T-helper 9 cell (primary cell): ENCODE measurements at places on chromosomes 5 and 9.

GRCh38 chr5:132099076-132099748 is 25.6 kb downstream of the CSF2 start:
- DNase-seq = no peak

DNA sequence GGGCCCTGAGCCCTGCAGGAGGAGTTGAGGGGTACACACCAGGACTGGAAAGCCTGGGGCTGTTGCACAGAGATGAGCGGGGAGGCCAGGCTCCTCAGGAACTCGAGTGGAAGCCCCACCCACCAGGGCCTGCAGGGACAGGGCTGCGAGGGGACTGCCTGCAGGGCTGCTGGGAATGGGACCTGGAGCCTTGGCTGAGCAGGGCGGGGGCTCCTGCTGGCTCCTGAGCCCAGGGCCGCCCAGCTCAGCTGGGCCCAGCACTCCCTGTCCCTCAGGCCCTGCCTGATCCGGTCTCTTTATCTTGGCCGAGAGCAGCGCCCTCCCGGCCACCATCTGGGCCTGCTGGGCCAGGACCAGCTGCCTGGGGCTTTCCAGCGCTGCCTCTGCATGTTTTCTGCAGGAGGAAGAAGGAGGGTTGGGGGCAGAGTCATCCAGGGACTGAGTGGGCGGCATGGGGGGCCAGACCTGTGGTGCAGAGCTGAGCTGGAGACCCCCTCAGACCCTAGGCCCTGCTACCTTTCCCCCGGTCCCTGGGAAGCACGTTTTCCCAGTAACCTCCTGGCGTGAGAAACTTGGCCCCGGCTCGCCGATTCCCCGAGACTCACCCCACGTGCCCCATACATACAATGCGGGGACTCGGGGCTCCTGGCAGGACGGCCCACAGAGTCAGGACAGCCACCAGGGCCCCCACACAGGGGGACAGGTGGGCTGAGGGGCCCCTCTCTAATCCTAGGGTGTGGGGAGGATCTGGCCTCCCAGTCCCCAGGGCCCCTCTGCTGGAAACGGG is 9.4 kb downstream of the LCN12 start:
- no peak for DNase-seq

DNA sequence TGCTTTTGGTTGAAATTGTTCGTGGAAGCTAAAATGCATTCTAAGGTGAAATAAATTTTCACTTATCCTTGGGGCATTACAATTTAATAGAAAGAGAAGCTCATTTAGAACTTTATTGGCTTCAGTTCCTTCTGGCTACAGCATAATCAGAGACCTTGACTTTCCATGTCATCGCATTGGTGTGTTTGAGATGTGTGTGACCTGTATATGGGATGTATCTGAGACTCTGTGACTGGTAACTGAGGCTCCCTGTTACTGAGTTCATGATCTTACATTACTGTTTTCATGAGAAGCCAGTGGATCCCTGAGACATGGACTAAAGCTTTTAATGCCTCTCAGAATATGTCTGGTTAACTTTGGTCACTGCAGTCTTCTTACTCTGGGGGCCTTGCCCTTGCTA is 32.5 kb downstream of the SH3GL2 start:
- DNase-seq = no peak

DNA sequence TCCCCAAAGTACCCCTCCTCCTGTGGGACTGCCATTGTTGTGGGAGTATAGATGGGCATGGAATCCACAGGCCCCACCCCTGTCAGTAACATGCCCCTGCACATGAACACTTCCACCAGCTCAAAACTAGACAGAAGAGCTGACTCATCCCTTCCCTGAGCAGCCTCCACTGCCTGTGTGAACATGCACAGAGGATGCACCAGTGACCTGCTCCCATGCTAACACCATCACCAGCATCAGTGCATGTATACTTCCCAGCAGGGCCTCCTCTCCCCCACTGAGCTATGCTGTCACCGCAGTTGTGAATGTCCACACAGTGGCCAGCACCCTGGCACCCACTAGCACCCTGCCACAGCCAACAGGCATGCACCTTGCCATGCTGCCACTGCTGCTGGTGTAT is 939.8 kb downstream of the EFNA5 start:
- DNase-seq = no peak

- DNase-seq = peak; percentile 61
Observed at GRCh38 chr5:157607371-157608161, 32.0 kb upstream of the ADAM19 start.

- no peak for DNase-seq
Observed at GRCh38 chr5:88824892-88825583, 57.9 kb downstream of the MEF2C start.

GRCh38 chr5:52840277-52841050 is 52.7 kb downstream of the ITGA1 start:
- DNase-seq = no peak

DNA sequence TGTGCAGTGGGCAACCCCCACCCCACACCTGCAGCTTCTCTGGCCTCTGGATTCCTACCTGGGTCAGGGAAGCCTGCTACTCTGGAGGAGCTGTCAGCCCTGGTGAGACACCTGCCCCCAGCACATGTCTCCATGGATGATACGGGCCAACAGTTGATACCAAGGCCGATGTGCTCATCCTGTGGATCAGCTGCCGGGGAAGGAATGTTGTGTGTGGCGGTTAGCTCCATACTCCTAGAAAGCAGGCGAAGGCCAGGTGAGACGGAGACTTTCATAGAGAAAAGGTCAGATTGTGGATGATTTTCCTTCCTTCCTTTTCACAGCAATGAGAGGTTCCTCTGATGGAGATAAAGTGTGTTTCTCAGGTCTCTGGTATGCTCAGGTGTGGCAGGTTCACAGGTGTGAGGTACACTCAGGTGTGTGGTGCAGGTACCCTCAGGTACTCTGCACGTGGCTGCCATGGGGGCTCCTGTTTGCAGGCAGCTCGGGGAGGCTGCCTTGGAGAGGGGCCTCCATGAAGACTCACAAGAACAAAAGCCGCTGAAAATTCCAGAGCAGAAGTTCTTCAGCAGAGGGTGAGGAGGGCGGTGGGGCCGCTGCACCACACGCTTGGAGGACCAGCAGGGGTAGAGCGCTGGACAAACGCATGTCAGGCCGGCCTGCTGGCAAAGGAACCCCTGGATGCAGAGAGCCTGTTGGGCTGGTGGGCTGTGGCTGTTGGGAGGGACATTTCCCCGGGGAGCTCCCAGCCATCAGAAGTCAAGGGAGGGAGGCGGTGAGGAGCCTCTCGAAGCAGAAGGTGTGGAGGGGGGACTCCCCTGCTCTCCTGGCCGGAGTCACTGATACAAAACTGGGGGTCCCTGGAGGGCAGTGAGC is 5.1 kb upstream of the AHRR start:
- no peak for DNase-seq

GRCh38 chr9:90442723-90443122 is 199.9 kb downstream of the DIRAS2 start:
- DNase-seq = no peak

DNA sequence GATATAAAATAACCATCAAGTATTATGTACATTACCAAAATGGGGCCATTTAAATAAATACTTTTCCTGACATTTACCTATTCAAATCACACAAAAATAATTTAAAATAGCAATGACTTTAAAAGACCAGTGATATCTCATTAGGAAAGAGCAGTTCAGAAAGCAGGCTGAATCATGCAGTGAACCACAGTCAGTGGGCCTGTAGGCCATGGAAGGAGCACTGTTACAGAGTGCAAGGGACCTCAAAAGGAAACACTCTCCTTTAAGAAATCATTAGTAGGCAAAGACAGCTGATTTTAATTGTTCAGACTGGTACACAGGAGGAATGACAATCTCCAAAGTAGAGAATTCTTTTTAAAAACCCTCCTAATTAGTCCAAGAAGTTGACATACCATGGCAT is 283.5 kb upstream of the EFNA5 start:
- DNase-seq = no peak

DNA sequence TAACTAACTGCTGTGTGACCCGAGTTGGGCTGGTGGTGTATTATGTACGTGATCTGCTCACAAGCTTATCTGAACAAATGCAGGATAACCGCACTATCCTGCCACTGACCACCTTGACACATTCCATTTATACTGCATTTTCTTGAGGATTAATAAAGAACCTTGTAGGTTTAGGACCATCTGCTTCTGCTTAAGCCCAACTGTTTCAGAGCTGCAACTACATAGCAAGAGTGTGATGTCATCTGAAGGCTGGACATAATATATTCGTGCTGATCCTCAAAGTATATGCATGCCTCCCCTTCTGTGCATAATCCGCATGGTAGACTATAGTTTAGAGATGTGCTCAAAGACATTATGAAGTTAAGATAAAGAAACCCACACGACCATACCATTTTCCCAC is 435.9 kb downstream of the BNC2 start:
- no peak for DNase-seq

DNA sequence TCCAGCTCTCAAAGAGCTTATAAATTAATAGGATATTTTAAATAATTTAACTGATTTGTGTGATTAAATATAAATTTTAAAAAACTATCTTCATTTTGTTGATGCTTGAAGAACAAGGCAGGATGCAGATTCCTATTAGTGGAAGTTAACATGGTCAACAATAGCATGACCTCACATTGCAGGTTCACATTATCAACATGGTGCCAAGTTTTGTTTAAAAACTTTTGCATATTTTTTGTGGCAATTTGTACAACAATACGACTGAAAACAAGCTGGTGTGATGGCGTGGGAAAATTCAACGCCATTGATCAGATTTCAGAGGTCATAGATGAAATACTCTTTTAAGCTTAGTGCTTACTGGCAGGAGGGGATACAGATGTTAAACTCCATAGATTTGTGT is 114.1 kb upstream of the MYO10 start:
- no peak for DNase-seq

DNA sequence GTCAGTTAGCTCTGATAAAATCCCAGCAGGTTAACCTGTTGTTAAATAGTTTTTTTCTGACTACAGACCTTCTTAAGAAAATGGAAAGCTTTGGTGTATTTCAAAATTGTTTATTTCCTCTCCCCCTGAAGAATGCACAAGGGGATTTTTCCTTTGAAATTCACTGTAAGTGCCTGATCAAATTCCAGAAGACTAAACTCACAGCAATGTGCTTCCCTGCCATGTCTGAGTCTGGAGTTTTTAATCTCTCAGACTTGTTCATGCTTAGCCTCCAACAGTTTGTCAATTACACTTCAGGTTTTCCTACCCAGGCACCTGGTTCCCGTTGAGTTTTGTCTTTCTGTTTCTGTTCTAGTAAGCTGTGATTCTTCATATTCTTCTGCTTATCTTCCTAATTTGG is 961.6 kb upstream of the CDH18 start:
- no peak for DNase-seq

GRCh38 chr5:158660726-158661125 is 439.0 kb downstream of the EBF1 start:
- DNase-seq = no peak

- DNase-seq = no peak
Observed at GRCh38 chr5:127186657-127187056, 103.9 kb upstream of the MEGF10 start.

- DNase-seq = no peak
Observed at GRCh38 chr5:83488271-83488670, 16.7 kb downstream of the VCAN start.

DNA sequence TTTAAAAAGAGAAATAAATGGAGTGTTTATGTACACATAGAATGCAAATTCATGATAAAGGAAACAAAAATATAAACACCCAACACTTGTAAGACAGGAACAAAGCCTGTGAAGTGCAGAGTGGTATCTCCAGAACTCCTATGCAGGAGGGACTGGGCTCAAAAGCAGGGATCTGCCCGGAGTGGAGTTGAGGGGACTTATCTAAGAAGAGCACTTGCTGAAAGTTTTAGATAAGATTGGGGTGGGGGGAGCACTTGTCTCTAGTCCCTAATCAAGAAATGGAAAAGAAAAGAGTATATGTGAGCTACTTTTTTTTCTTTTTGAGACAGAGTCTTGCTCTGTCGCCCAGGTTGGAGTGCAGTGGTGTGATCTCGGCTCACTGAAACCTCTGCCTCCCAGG is 840.4 kb downstream of the MAT2B start:
- no peak for DNase-seq

DNA sequence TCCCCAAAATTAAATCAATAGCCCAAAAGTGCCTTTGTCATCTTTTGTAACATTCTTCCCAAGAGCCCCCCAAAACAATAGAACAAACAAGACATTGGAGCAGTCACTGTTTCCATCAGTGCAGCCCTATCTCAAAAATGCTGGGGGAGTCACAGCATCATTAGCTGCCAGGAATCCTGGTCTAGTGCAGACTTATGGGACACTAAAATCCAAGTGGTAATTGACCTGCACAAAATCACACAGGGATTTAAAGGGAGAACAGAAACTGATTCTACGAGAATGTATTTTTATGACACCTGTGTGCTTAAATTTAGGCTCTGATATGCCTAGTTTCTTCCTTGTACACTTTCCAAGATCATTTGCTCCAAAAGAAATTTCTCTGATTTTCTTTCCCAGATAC is 172.9 kb downstream of the GLIS3 start:
- no peak for DNase-seq

GRCh38 chr5:33445798-33446197 is 5.0 kb downstream of the TARS1 start:
- no peak for DNase-seq

DNA sequence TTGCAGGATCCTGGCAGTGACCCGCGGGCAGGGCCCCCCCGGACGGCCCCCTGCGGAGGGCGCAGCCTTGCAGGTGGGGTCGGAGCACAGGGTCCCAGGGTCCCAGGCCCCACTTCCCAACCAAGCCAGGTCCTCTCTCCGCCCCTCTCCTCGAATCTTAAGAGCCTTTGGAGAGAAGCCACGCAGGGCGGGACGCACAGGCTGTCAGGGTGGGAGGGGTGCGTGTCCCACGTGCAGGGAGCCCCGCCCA is 18.4 kb upstream of the EGFL7 start:
- DNase-seq = no peak

- no peak for DNase-seq
Observed at GRCh38 chr5:119324842-119325241, 31.0 kb upstream of the TNFAIP8 start.

- DNase-seq = no peak
Observed at GRCh38 chr9:101400120-101400519, 1.5 kb downstream of the ZNF189 start.

- no peak for DNase-seq
Observed at GRCh38 chr5:7088849-7089248, 307.1 kb upstream of the ADCY2 start.

- DNase-seq = no peak
Observed at GRCh38 chr5:16628376-16628775, 11.6 kb upstream of the RETREG1 start.

DNA sequence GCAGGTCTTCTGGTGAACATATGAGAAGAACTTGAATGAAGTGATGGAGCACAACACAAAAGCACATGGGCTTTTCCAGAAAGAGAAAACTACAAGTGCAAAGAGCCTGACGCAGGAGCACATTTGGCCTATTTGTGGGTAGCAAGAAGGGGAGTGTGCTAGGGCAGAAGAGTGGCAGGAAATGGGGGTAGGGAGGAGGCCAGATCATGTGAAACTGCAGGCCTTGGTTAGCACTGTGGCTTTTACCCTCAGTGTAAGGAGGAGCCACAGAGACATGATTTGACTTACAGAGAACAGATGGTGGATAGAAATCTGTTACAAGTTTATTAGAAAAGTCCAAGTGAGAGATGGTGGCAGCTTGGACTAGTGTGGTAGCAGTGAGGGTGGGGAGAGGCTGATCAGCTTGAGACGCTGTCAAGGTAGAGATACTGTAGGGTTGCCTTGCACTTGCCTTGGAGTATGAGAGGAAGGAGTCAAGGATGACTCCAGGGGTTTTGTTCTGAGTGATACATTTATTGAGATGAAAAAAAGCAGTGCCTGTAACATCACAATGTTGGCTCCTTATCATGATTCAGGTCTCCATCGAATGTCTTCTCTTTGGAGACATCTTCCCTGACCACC is 126.7 kb downstream of the PPP2R2B start:
- DNase-seq = peak; percentile 34
